ENCODE measurements at places on chromosomes 1 and 21. TPM values are rescaled to one million over a fixed set of nuclear protein-coding genes. Genes with fewer than 3 reads are reported as not detected.

SPATA17 gene
- not detected for total RNA-seq

ZNF683 gene
- not detected for total RNA-seq

OXCT2 gene
- not detected for total RNA-seq

AQP10 gene
- total RNA-seq = 0.81 TPM

ATP6V1G3 gene
- not detected for total RNA-seq

All from CD4-positive, CD25-positive, alpha-beta regulatory T cell (primary cell).